ENCODE measurements at places on chromosomes 6 and 20. TPM values are rescaled to one million over a fixed set of nuclear protein-coding genes. Genes with fewer than 3 reads are reported as not detected.

The BMP2 gene
- 0.07 TPM for total RNA-seq

The ARG1 gene
- not detected for total RNA-seq

The COL19A1 gene
- 1.5 TPM for total RNA-seq

- no peaks in the 10 kb centered on the region for H3K4me1 ChIP-seq
- no peak overlapping the region for H3K4me3 ChIP-seq
- peaks cover 10% of the 10 kb centered on the region for H3K27me3 ChIP-seq
- no peak for DNase-seq
Observed at GRCh38 chr20:17376031-17376430, 149.2 kb downstream of the PCSK2 start.

DNA sequence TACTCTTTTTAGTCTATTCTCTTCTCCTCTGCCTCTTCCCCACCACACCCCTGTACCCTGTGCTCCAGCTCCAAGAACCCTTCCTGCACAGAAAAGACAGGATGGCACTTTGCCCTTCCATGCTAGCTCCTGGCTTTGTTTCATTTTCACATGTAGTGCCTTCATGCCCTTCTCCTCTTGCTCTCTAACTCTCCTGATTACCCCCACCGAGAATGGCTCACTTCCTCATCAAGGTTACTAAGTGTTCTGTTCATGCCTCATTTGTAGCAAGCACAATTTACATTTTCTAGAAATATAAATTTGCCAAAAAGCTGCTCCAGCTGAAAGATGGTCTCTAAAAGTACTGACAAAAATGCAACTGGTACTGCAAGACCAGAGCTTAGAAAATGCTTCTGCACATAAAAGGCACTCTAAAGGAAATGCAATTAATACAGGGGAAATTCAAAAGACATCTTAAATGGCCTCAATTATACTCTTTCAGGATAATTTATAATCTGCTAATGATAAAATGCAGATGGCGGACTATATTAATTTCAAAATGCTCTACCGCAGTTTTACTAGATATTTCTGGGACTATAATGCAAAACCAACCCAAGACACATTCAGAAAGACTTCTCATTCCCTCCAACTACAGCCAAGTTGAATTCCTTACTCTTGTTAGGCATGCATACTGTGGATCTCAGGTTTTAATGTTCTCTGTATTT, 570.2 kb downstream of the PRKN start:
- peaks cover 4% of the 10 kb centered on the region for H3K4me1 ChIP-seq
- no peak for DNase-seq
- no peak overlapping the region for H3K4me3 ChIP-seq
- no peaks in the 10 kb centered on the region for H3K27me3 ChIP-seq
- H3K27ac ChIP-seq: peak overlapping the region; percentile 8
- H3K36me3 ChIP-seq: no peaks in the 10 kb centered on the region

GRCh38 chr6:1594445-1595200, 15.1 kb upstream of the FOXC1 start:
- no peak for DNase-seq
- H3K4me3 ChIP-seq: no peak overlapping the region
- H3K36me3 ChIP-seq: peaks cover 6% of the 10 kb centered on the region
- H3K27ac ChIP-seq: no peak overlapping the region
- H3K4me1 ChIP-seq: peaks cover 7% of the 10 kb centered on the region
- H3K27me3 ChIP-seq: peaks cover 84% of the 10 kb centered on the region

DNA sequence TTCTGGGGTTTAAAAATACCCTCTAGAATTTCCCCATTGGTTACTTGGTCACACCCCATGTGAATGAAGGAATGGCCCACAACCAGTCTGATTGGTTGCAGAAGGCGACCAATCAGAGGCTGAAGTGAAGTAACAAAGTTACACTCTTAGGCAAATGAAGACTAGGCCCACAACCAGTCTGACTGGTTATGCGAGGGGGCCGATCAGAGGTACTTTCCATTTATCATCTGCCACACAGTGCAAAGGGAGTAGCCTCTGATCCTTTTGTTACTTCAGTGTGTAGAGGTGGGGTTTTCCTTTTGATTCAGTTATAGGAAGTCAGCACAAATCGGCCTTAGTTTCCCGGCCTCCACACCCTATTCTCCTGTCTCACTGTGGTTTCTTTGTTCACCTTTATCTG, 61.2 kb upstream of the SGK1 start:
- H3K27ac ChIP-seq: peak overlapping the region; percentile 67
- H3K4me3 ChIP-seq: no peak overlapping the region
- H3K36me3 ChIP-seq: peaks cover 2% of the 10 kb centered on the region
- DNase-seq: no peak
- H3K27me3 ChIP-seq: no peaks in the 10 kb centered on the region

GRCh38 chr20:60262967-60263603, 304.9 kb downstream of the CDH26 start:
- peaks cover 10% of the 10 kb centered on the region for H3K4me1 ChIP-seq
- DNase-seq: peak; percentile 48
- no peak overlapping the region for H3K27ac ChIP-seq
- H3K4me3 ChIP-seq: no peak overlapping the region

DNA sequence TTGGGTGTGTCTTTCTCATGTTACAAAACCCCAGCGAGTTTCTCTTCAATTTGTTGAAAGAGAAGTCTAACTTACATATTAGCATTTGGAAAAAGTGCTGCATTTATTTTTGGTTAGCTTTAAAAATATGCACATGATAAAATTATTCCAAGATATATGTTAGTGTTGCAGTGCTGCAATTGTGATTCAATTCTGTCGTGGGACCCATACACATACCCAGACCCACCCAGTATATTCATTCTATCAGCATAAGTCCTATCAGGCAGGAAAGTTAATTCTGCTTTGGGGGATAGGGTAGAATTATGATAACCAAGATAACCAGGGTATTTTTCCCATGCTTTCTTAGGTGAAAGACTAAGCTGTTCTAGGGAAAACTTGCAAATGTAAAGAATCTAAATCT, 313.5 kb downstream of the EPHA7 start:
- no peak overlapping the region for H3K27ac ChIP-seq
- no peak overlapping the region for H3K4me3 ChIP-seq
- H3K36me3 ChIP-seq: no peaks in the 10 kb centered on the region
- no peaks in the 10 kb centered on the region for H3K4me1 ChIP-seq
- H3K27me3 ChIP-seq: no peaks in the 10 kb centered on the region

- peaks cover 65% of the 10 kb centered on the region for H3K4me1 ChIP-seq
- peak overlapping the region; percentile 89 for H3K27ac ChIP-seq
- no peaks in the 10 kb centered on the region for H3K27me3 ChIP-seq
- H3K4me3 ChIP-seq: peak overlapping the region; percentile 93
Observed at GRCh38 chr20:41049451-41049850, 20.8 kb downstream of the TOP1 start.

- DNase-seq: peak; percentile 26
- peak overlapping the region; percentile 89 for H3K27ac ChIP-seq
- peak overlapping the region; percentile 85 for H3K4me3 ChIP-seq
- H3K36me3 ChIP-seq: no peaks in the 10 kb centered on the region
- H3K27me3 ChIP-seq: peaks cover 4% of the 10 kb centered on the region
Observed at GRCh38 chr6:2940010-2940850, 31.1 kb downstream of the SERPINB6 start.

DNA sequence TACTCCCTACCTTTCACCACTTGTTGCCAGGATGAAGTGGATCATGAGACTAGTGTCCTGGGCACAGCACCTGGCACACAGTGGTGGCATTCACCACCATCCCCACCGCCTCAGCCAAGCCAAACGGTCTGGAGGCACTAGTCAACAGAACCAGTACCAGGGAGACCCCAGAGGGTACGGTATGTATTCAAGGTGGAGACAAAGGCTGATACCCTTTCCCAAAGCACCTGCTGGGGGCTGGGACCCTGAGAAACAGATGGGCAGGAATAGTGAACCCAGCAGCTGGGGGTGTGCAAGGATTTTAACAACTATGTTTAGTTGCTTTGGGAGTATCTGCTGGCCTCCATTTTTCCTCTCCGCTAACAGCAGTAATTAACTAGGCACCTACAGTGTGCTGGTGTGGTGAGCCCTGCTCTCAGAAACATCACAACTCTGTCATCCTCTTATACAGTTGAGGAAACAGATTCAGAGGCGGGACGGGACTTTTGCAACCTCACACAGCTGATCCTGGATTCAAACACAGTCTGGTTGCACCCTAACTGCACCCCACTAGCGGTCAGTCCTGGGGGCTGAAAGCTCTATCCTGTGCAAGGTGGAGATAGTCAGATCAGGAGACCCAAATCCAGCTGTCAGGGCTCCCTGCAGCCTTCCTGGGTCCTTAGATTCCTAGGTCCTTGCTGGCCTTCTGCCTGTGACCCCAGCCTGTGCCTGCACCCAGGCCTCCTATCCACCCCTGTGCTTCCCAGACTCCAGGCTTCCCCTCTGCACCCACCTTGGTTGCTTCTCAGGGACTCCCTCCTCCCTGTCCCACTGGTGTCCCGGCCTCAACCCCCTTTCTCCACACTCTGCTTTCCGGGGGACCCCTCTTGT, 1.2 kb downstream of the SNTA1 start:
- no peaks in the 10 kb centered on the region for H3K27me3 ChIP-seq
- peaks cover 17% of the 10 kb centered on the region for H3K4me1 ChIP-seq
- H3K27ac ChIP-seq: peak overlapping the region; percentile 24
- no peaks in the 10 kb centered on the region for H3K36me3 ChIP-seq

- no peak overlapping the region for H3K27ac ChIP-seq
- DNase-seq: no peak
- peaks cover 5% of the 10 kb centered on the region for H3K27me3 ChIP-seq
- no peaks in the 10 kb centered on the region for H3K4me1 ChIP-seq
- peaks cover 5% of the 10 kb centered on the region for H3K36me3 ChIP-seq
Observed at GRCh38 chr6:150465610-150466009, 96.8 kb downstream of the IYD start.
